ENCODE measurements at places on chromosomes 5 and 9.

GRCh38 chr5:116084287-116084691 is 536 bp upstream of the COMMD10 start:
- no peak for DNase-seq

DNA sequence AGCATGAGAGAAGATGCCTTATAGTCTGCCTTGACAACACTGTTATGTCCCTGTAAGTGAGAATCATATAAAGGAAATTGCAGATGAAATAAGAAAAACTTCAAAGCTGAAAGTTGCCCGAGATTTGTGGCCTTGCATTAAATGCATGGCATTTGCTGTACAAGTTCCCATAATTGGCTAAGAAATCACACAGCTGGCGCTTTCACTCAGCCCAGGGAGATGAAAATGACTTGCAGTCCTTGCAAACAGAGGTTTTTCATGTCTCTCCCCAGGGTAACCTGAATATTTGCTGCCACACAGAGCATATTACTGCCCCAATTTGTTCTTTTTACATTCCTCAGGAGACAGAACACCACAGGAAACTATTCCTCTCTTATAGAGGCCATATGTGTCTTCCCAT is 174.8 kb downstream of the FAM114A2 start:
- DNase-seq = no peak

- DNase-seq = no peak
These were observed 9.3 kb upstream of the ACSL6 start for GRCh38 chr5:132020568-132021339.

DNA sequence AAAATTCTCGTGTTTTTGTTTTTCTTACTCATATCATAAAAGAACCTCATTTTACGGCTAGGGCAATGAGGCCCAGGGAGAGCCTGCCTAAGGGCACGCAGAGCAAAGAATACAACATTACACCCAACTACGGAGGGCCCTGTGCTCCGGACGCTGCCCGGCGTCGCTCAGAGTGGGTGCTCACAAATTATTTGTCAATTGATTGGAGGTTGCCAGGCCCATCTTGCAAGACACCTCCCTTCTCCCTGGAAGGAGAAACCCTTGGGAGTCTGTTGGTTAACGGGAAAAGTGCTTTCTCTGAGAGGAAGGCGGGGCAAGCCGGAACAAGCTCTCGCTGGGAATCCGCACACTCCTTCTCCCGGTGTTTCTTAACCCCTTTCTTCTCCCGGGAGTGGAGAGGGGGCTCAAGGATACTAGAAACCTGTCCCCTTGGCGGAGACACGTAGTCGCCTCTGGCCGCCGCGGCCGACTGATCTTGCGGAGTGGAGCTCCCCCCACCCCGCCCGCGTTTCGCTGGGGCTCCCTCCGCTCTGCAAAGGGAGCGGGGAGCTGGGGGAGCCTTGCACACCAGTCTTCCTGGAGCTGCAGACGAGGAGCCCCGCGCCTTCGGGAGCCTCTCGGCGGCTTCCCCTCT is 599.3 kb upstream of the SGCD start:
- no peak for DNase-seq

DNA sequence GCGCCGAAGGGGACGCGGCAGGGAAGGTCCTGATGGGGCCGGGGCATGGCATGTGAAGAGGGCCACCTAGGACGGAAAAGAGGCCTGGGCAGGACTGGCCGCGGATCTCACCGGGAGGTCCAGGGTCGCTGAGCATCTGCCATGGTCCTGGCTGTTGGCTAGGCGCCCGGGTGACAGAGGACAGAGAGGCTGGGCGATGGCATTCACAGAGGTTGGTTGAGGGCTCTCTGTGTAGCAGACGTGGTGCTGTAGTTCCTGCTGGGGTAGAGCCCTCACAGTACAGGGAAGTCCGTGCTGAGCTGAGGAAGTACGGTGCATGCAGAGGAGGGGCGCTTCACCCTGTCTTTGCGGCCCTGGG is 427 bp downstream of the PCYOX1L start:
- peak; percentile 44 for DNase-seq

Measured in NCI-H345 (cell line).